NCI-H2081 (cell line): ENCODE measurements at places on chromosomes 6 and 20.
A peak's percentile ranks its signal among the peaks of the same experiment; 100 is the strongest.

DNA sequence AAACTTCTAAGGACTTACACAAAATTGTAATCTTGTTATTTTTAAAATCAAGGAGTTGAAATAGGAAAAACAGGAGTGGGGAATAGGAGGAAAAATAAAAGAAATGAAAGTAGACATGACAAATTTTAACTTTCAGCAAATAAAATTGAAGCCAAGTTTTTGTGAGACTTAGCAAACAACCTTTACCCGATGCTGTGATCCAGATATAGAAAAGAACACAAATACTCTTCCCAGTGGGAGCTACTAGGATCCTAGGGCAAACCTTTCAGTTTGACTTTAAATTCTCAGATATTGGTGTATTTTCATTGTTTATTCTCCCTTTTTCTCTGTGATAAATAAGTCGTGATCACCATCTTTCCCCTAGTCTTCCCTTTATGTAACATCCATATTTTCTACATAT lies 968.7 kb upstream of the CITED2 start:
- no peak for DNase-seq

DNA sequence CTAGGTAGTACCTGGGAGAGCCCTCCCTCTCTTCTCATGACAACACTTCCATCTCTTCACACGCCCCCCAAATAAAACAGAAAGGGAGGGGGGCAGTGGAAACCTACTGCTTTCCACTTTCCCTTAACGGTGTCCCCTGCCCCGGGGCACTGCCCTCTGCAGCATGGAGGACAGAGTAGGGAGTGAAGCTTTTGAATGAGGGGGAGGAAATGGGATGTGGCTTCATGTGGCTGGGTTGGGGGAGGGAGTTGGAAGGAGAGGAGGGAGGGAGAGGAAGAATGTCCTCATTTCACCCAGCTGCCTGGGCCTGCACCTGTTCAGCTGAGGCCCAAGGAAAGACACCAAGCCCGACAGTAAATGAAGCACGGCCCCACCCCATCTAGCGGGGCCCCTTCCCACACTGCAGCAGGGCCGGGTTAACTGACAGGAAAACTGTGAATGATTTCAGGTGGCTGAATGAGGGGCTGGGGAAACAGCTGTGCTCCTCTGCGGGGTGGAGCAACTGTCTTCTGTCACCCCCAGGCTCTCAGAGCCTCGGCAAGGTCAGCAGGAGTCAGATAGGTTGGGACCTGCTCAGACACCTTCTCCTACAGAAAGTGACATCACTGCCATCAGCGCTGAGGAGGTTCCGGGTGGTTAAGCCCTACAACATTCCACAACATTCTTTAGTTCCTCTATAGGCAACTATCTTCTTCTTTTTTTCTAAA lies 40.0 kb upstream of the TAF8 start:
- DNase-seq = no peak

- DNase-seq = peak; percentile 83
Measured at GRCh38 chr6:28648035-28648877, 122.6 kb downstream of the GPX5 start.

- DNase-seq = no peak
Measured at GRCh38 chr20:11445161-11445560, 472.5 kb upstream of the BTBD3 start.
